Activated T-helper 1 cell treated with anti-CD3 and anti-CD28 coated beads, Interleukin-12 subunit alpha, Interleukin-12 subunit beta, Interleukin-2, Interleukin-4 antibody, amounts not matched to agents 30 ng/mL and 10 ng/mL and 1 ng/mL, durations not matched to agents 14 hours and 24 hours and 36 hours (primary cell): ENCODE measurements at places on chromosomes 1 and 21.

DNA sequence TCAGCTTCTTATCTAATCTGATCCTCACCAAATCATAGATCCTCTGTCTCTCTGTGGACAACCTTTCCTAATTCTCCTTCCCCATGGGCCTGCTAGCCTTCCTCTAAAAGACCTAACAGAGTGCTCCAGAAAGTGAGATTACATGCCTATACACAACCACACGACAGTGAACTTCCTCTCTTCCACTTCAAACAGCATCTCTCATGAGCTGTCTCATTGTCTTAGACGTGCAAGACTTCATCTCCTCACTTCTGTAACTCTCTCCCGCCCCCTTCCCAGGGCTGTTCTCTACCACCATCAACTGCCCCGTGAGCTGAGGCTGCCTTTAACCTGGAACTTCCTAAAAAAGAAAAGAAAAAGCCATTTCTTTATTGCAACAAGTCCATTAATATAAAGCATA lies 14.1 kb upstream of the A3GALT2 start:
- DNase-seq = no peak

DNA sequence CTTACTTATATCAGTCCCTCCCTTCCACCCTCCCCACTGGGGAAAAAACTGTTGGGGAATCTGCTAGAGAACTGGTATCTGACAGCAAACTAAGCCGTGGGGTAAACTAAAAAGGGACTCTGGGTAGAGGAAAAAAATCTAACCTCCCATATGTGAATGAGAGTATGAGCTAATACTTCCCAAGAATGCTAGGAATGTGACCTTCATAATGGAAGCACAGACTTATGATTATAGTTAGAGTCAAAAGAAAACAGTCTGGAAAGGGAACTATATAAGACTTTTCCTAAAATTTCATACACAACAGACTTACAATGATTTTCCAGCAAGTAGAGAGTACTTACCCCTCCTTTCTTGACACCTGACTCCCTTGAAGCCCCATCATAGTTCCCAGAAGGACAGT lies 23.0 kb upstream of the RBBP5 start:
- no peak for DNase-seq

DNA sequence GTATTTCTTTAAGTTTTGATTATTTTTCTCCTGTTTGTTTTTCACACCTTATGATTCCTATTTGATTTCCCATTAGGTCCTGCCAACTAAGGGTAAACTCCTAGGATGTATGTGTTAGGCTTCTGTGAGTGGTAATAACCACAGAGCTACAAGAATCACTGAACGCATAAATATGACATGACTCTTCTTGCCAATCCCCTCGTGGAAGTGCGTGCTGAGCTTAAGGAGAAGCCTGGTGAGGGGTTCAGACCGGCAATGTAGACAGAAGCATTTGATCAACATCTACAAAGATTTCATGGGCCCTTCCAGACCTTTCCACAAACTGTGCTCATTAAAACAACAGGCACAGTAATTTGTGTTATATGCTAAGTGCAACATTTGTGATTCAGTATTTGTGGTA lies 273.8 kb upstream of the SNX7 start:
- no peak for DNase-seq

- DNase-seq = no peak
Observed at GRCh38 chr1:217407534-217408001, 223.3 kb downstream of the GPATCH2 start.

DNA sequence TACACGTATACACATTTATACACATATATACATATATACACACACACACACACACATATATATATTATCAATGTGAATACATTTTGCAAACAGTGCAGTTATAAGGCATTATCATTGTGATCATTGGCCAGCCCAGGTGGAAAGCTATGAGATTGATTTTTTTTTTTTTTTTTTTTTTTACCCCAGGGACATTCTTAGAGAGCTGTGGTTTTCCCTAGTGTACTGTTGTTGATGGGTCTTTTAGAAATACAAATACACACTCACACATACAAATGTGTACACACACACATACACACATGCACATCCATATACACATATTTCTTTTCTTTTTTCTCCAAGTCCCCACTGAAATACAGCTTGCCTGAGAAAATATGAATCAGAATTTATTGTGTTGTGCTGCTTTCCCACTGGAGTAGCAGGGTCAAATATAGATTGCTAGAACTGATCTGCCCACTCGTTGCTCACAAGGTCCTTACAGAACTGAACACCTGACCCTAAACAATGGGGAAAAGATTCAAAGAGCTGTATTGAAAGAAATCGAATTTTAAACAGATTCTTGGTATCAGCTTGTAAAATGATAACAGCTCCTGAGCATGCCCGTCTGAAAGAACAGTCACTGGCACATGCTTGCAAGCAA lies 325.6 kb downstream of the OMA1 start:
- no peak for DNase-seq

GRCh38 chr1:11984121-11984520 lies 3.9 kb downstream of the MFN2 start:
- DNase-seq = no peak

DNA sequence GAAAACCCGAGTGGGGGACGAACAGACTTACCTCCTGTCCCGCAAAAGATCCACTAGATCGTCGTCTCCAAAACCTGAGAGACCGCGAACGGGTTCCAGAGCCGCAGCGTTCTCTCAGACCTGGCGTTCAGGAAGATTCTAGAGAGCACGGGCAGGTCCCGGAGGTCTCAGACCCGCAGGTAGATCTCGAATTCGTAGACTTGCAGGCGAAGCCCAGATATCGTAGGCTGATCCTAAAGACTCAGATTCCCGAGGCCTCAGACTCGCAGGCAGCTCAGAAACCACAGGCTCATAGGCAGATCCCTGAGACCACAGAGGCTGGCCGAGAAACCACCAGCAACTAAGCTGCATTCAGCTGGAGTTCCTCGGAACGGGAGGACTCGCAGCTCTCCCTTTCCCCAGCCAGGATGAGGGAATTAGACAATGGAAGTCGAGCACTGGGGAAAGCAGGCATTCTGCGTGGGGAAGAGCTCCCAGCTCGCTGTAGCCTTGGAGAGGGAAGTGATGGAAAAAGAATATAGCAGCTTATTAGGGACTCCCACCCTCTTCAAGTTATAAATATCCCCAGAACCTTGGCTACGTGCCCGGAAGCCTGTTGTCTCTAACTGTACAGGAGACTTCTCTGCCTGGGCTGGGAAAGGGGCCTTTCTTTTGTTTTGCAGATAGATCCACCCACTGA lies at the start of gene ZNF436:
ZNF436 (minus strand) TSS at position 502 of the 679 bp plus-strand sequence. CDS start 1,831 bp downstream, outside the sequence.
- no peak for DNase-seq

DNA sequence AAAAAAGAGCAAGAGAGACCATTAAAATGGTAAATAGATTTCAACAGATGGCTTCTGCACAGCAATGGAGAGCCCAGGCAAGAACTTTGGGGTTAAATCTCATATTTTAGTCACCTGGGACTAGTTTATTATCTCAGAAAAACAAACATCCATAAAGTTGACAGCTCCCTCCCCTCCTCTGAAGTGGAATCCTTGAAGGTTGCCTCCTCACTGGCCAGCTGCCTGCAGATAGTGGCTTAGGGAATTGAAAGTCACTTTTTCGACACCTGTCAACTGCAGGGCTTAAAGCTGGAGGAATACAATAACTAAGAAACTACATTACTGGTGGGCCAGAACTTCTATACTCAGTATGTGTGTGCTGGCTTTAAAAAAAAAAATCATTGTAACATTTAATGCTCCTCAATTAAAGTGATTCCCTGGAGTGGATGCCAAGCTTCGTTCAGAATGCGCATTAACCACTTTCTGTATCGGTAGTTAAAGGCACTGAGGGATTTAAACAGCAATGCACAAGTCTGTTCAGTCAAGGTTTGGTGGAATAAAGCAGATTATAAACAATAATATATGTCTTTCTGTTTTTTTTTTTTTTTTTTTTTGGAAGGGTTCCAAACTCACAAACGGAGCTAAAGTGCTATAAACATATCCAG lies 52.5 kb downstream of the LHX4 start:
- no peak for DNase-seq

DNA sequence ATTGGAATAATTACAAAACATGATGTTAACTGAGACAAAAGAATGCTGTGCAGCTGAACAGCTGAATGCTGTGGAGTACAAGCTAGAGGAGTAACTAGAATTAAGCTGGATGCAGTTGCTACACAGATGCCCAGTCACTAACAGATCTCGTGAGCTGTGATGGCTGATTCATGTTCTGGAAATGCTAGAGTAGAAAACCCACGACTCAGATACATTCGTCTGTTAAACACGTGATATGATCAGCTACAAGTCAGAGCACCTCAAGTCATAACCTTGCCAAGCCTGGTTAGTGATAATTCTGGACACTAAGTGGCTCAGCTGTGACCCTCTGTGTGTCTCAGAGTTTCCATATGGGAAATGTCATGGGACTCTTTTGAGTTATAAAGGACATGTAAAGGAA lies 89.7 kb upstream of the ESRRG start:
- no peak for DNase-seq

DNA sequence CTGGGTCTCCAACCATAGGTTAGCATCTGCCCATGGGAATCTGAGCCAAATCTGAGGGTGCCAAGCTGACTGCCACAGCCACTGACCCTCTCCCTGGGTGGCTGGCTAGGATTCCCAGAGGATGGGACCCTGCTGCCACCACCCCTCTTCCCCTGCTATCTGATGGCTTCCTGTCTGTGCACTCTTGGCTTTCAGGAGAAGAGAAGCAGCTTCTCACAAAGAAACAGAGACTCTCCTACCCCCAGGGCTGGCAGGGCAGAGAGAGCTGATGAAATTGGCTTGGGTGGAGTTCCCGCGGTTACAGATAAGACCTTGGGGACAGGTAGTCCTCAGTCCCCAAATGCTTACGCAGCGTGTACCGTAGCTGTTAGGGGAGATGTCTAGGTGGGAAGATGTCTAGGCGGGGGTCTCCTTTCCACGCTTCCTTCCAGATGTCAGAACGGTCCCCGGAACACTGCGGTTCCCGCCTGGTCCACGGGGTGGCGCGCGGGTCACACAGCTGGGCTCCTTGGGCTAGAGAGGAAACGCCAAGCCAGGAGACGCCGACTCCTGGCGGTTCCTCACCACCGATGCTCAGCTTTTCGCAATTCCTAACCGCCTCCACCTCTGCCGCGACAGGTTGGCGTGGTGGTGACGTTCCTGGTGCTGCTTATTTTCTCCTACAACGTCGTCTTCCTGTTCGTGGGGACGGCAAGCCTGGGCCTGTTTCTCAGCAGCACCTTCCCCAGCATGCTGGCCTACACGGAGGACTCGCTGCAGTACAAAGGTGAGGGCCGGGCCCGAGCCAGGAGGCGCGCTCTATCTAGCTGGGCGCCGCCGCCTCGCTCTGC lies 40.1 kb downstream of the ELK4 start:
- peak; percentile 82 for DNase-seq

DNA sequence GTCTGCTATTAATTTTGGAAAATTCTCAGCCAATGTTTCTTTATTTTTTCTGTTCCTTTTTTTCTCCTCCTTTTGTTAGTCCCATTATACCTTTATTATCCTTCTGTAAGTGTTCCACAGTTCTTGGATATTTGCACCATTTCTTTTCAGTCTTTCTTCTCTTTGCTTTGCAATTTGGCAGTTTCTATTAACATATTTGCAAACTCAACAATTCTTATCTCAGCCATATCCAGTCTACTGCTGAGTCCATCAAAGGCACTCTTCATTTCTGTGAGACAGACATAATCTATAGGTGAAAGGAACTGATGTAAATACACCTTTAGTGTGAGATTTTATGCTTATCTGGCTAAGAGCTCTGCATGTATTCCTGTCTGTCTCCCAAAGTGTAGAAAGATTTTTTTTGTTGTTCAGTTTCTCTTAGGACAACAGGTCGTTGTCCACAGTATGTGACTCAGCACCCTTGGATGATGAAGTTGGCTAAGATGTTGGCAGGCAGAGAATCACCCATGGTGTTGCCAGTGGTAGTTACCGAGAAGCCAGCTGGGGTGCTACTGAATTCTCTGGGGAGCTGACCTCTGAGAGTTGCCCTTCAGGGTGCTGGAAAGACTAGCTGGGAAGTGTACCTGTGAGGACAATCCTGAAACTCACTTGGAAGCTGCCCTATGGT lies 38.4 kb downstream of the LEPR start:
- no peak for DNase-seq

GRCh38 chr1:15132965-15133364 lies 20.6 kb upstream of the TMEM51 start:
- no peak for DNase-seq

- peak; percentile 28 for DNase-seq
Observed at GRCh38 chr1:228445843-228446650, 29.4 kb upstream of the TRIM17 start.

GRCh38 chr21:33512481-33512880 lies 21.0 kb upstream of the DNAJC28 start:
- DNase-seq = no peak

DNA sequence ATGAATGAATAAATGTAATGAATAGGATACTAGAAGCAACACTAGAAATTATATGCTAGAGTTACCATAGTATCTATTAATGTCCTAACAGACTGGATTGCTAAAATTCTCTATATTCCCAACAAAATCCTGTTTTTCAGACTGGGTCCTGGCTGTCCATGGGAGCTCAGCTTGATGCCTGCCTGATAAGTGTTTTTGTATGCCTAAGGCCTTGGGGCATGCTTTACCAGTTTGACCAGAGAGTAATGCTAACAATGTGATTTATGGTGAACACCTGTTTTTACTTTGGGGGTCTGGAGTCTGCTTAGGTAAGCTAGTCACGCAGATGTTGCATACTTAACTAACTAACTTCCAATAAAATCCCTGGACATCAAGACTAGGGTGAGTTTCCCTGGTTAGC lies 318.8 kb upstream of the DEPDC1 start:
- no peak for DNase-seq

- no peak for DNase-seq
Observed at GRCh38 chr1:231334079-231334666, 3.5 kb downstream of the EXOC8 start.

DNA sequence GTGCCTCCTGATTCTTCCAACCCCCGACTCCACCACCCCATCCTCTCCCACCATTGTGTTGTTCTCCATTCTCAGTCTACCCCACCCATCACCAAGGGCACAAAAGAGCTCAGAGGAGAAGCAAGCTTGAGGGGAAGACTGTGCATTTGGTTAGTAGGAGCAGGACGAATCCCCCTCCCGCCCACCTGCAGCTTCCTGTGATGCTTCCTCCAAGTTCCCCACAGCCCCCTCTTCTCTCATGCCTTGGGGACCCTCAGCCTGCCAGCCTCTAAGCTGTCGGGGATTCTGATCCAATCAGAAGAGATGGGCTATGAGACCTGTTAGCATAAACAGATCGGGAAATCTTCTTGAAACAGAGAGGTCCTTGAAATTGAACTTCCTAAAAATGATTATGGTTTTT lies 22.2 kb upstream of the CAPZB start:
- DNase-seq = no peak
